Left ventricle myocardium superior (tissue), 1 donor: ENCODE measurements at places on chromosomes 11 and 22.

GRCh38 chr11:132846075-132846474, 686.2 kb downstream of the OPCML start:
- no peak for DNase-seq

- DNase-seq, result no peak
These were observed 416.7 kb upstream of the CADM1 start for GRCh38 chr11:115920841-115921480.

GRCh38 chr11:46543564-46543963, 50.3 kb downstream of the AMBRA1 start:
- DNase-seq, result no peak

- DNase-seq, result peak; percentile 21
These were observed 57.8 kb downstream of the BRD1 start for GRCh38 chr22:49769691-49770546.

DNA sequence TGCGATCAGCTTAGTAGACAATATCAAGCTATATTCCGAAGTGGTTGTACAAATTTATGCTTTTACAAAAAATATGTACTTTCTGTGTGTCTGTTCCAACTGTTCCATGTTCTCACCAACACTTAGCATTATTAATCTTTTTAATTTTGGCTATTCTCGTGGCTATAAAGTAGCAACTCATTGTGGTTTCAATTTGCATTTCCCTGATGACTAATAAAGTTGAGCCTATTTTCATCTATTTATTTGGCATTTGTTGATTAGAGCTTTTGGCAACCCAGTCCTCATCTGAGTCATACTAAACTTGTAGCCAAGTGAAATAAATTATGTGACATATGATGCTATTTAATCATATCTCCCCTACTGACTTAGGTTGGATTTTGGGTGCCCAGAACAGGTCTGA, 115.9 kb downstream of the FBXO7 start:
- DNase-seq, result no peak

DNA sequence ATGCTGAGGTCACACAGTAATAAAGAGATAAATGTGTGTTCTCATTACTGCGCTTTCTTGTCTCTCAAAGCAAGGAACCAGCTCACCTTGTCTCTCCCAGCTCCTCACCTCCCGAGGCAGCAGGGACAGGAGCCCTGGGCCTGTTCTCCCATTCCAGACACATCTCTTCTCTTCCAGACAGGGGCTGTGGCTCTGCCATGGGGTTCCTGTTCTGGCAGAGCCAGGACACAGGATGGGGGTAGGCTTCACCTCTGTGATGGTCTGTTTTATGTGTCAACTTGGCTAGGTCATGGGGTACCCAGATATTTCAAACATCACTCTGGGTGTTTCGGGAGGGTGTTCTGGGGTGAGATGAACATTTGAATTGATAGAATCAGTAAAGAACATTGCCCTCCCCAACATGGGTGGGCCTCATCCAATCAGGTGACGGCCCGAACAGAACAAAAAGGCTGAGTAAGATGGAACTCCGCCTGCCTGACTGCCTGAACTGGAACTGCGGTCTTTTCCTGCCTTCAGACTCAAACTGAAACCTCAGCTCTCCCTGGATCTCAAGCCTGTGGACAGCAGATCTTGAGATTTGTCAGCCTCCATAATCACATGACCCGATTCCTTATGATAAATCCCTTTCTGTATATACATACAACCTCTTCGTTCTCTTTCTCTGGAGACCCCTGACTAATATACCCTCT, 2.0 kb upstream of the VSIG10L2 start:
- DNase-seq, result no peak

DNA sequence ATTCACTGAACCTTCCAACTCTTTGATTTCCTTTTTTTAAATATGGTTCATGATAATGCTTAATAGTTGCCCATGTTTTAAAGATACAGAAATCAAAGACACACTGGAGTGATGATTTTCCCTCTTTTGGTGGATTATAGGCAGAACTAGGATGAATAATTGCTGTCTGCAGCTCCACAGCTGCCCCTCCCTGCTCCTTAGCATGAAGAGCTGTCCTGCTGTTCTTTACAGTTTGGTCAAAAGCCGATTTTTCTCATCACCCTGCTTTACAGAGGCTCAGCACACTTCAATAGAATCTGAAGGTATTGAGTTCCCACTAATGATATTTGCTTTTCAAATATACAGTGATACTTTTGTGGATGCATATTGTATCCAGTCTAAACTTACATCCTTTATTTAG, 202.6 kb downstream of the AASDHPPT start:
- no peak for DNase-seq

DNA sequence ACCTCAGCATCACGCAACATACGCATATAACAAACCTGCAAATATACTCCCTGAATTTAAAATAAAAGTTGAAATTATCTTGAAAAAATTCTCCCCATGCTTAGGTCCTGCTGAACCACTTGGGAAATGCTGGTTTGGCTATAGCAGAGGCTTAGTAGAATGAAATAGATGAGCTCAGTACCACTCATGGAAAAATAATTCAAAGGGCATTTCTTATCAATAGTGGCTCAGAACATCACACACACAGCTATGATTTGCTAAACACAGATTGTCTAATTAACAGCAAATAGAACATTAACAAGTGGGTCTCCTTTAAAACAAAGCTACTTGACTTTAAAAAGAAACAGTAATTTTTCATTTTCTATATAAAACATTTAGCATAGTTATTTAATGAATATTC, 21.5 kb downstream of the ELMOD1 start:
- no peak for DNase-seq

- DNase-seq, result peak; percentile 35
These were observed 26.5 kb upstream of the WNT7B start for GRCh38 chr22:46003271-46004091.

GRCh38 chr22:27654546-27655445, 146.8 kb downstream of the MN1 start:
- no peak for DNase-seq

DNA sequence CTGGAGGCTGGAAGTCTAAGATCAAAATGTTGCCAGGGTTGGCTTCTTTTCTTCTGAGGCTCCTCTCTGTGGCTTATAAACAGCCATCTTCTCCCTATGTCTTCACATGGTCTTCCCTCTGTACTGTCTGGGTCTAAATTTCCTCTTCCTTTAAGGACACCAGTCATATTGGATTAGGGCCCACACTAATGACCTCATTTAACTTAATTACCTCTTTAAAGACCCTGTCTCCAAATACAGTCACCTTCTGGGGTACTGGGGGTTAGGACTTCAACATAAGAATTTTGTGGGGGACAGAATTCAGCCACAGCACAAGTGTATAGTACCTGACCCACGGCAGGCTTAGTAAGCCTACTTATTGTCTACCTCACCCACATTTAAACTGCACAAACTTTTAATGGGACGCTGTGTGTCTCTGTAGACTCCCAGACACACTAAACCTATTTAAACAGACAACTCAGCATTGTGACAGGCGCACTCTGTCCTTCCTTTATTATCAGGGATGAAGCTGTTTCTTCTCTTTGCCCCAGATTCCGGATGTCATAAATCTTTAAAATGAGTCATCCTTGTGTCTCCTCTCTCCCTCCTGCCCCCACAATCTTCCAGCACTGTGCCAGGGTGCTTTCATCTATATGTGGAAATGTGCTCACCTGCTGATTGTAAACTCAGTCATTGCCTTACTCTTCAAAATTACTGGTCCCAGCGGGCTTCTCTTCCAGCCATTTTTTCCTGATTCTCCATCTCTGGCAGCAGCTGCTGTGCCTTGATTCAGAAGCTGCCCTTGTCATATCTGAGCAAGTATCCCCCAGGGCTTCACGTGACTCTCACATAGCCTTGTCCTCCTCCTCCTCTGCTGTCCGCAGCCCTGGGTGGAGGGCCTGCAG, 5.4 kb upstream of the MAPK8IP1 start:
- DNase-seq, result no peak

GRCh38 chr22:30217698-30218560, 28.6 kb downstream of the LIF start:
- no peak for DNase-seq

GRCh38 chr11:1459219-1459575, 27.4 kb downstream of the MOB2 start:
- no peak for DNase-seq

GRCh38 chr11:125553357-125553756, 15.9 kb upstream of the EI24 start:
- DNase-seq, result no peak

DNA sequence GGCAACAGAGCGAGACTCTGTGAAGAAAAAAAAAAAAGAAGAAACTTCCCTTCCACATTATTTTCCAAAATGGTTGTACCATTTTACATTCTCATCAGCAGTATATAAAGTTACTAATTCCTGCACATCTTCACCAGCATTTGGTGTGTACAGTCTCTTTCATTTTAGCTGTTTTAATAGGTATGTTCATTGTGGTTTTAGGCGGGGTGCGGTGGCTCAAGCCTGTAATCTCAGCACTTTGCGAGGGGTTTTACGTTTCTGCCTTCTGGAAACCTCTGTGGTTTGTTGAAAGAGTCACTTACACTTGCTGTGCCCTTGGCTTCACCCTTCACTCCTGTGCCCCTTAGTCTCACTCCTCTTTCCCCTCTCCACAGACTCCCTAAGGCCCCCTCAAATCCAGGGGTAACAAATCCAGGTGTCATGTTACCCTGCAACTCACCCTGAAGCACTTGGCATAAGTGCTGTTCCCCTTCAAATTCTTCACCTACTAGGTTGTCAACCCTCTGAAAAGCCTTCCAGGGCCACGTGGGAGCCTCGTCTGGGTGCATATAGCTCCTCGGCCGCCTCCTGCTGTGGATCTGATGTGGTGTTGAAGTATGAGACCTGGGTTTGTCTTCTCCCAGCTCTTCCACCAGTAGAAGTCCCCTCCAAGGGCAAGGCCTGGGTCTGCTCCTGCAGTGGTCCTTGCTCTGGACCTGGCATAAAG, 20.8 kb downstream of the TOB2 start:
- no peak for DNase-seq

DNA sequence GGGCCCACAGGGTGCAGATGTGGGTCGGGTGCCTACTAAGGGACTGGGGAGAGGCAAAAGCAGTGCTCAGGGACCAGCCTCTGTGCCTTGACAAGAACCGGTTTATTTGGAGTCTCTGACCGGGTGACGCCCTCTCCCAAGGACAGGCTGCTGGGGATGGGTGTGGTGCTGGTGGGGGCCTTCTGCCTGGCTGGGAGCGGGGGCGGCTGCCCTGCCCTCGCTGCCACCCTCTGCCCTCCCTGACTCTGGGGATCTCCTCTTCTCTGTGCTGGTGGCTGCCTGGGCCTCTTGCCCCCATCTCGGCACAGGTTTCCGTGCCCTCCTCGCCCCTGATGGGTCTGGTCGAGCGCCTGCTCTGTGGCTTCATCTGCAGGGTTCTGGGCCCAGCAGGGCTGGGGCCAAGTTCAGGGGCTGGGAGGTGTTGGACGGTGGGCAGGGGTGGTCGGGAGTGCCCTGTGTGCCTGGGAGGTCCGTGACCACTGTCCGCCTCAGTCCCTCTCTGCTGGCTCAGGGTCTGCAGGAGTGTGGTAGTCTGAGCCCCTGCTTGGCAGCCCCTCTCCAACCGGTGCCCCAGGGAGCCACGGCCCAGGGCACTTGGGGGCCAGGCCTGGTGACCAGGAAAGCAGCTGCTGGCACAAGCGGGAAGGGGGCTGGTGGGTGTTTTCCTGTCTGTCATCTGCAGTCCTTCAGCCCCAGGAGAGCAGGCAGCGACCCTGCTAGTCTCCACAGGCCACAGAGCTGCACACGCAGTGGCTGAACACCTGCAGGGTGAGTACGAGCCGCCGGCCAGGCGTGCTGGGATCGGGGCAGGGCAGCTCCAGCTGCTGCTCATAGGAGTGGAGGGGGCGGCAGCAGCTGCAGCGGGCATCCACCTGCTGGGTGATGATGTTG, 23.5 kb downstream of the MUC6 start:
- DNase-seq, result no peak

GRCh38 chr22:27775087-27775698, 26.4 kb downstream of the MN1 start:
- DNase-seq, result no peak

GRCh38 chr11:105538588-105538987, 71.3 kb upstream of the GRIA4 start:
- DNase-seq, result no peak

- no peak for DNase-seq
These were observed 181.2 kb upstream of the API5 start for GRCh38 chr11:43130616-43131015.

DNA sequence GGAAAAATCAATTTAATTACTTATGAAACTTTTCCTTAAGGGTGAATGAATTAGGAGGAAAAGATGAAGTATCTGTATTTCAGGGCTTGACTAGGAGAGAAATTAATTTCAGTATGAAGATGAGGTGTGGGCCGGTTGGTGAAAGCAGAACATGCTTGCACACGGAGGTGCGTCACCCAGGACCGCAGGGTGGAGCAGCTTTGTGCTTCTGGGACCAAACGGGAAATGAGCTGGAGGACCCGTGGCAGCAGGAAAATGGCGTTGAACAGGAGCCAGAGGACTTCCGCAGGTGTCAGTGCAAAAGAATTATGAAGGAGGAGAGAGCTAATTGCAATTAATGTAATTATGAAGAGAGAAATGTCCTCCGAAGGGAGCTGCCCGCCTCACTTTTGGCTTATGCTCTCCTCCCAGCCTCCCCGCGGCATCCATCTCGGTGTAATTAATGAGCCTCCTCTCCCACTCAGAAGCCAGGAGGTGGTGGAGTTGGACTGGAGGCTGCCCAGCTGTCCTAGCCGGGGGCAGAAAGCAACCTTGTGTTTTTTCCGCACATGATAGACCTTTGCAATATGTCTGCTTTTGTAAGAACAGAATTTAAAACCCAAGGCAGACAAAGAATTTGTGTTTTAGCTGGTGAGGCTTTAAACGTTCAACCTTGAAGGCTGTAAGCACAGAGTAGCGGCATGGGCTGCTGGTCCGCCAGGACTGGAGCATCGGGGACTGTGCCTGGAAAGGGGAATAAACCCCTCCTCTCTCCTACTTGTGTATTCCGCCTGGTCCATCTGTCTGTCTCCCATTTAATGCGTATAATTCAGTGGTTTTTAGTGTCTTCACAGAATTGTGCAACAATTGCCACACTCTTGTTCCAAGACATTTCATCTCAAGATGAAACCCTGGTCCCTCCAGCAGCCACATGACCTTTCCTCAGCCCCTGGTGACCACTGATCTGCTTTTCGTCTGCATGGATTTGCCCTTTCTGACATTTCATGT, 180.6 kb downstream of the TBC1D22A start:
- peak; percentile 51 for DNase-seq

- DNase-seq, result no peak
These were observed 553 bp downstream of the CD3D start for GRCh38 chr11:118341815-118342489.

- peak; percentile 33 for DNase-seq
These were observed at the start of gene IFITM5 for GRCh38 chr11:299081-299891. Gene IFITM5, minus strand, starts transcription at chr11:299526. Its CDS starts 36 bp downstream, at chr11:299490.

DNA sequence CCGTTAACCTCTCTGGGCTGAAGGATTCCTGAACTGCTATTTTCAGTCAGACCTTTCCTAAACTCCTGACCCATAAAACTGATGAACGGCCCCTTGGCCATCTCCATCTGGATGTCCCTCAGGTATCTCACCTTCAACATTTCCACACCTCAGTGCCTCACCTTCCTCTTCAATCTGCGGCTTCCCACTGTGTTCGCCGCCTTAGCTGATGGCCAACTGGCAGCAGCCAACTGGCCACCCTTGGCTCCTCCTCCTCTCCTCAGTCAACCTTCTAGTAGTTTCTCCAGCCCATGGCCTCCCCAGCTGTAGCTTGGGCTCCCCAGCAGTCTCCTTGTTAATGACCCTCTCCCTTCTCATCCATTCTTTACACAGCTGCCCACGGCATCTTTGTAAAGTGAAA, 55.0 kb upstream of the PHOX2A start:
- no peak for DNase-seq
